ENCODE measurements at places on chromosomes 3 and 15. TPM values are rescaled to one million over a fixed set of nuclear protein-coding genes. Genes with fewer than 3 reads are reported as not detected.

Gene MEGF11
- total RNA-seq: 1.5 TPM

DNA sequence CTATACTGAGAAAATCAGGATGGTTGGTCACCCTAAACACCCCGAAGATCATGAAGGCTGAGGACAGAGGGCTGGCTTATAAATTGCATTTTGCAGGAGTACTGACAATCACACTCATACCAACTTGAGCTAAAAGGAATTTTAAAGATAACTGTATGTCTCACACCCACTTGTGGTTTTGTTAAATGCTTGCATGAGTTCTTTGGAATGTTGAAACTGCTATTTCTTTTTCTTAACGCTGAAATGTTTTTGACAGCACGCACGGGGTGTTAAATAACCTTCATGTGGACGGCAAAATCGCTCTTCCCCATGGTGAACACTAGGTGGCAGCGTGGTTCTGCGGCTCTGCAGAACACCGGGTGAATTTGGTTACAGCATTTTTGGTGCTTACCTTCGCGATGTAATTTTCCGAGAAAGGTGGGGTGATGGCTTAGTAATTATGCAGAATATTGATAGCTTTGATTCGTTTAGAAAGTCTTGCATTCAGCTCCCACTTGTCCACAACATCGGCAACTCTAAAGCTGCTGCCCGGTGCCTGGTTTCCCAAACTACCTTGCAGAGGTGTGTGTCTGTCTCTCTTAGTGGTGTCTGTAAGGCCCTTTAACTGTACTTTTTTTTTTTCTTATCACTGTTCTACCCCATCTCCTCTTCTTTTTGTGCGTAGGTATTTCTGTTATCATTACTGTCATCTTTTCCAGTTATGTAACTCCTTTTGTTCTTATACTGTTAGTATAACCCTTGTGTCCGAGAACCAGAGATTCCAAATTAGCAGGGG is 51.7 kb downstream of the ARNT2 start:
- no peak overlapping the region for H3K4me3 ChIP-seq
- no peaks in the 10 kb centered on the region for H3K36me3 ChIP-seq
- peak; percentile 78 for DNase-seq
- H3K27ac ChIP-seq: no peak overlapping the region

GRCh38 chr15:64524778-64525177 is 64.4 kb downstream of the ZNF609 start:
- DNase-seq: no peak
- H3K4me3 ChIP-seq: no peak overlapping the region
- H3K27ac ChIP-seq: no peak overlapping the region
- no peaks in the 10 kb centered on the region for H3K27me3 ChIP-seq

DNA sequence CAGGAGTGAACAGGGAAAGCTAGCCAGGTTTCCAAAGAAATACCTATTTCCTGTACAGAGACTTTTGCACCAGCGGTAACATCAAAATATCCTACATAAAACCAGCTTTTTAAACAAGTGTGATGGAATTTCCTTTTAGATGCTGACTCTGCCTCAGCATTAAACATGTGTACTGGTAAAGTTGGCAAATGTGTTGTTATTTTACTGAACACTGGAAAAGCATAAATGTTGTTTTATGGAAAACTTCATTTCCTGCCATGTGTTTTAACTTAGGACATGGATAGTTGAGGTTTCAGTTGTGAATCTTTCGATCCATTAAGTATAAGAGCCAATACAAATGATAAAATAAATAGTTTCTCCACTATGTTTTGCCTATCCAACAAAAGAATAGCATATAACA is 15.7 kb downstream of the OXNAD1 start:
- H3K4me1 ChIP-seq: no peaks in the 10 kb centered on the region
- DNase-seq: no peak
- H3K27ac ChIP-seq: no peak overlapping the region

DNA sequence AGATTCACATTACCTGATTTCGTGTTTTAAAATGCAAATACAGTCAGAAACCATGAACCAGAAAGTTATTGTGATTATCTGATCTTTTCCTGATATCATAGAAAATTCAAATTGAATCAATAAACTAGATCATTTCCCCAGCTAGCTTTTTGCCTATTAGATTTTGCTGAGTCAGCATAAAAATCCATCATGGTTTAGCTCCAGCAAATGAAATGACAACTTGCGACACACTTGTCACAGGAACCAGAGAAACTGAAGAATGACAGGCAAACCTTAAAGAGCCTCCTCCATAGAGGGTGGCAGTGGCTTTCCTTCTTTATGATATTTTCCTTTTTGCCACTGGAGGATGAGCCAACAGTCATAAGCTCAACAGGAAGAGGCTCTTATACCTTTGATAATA is 30.6 kb upstream of the TMEM108 start:
- H3K36me3 ChIP-seq: no peaks in the 10 kb centered on the region
- no peaks in the 10 kb centered on the region for H3K4me1 ChIP-seq
- H3K4me3 ChIP-seq: no peak overlapping the region
- no peak overlapping the region for H3K27ac ChIP-seq
- H3K27me3 ChIP-seq: no peaks in the 10 kb centered on the region

Gene SENP8
- 13.5 TPM for total RNA-seq

DNA sequence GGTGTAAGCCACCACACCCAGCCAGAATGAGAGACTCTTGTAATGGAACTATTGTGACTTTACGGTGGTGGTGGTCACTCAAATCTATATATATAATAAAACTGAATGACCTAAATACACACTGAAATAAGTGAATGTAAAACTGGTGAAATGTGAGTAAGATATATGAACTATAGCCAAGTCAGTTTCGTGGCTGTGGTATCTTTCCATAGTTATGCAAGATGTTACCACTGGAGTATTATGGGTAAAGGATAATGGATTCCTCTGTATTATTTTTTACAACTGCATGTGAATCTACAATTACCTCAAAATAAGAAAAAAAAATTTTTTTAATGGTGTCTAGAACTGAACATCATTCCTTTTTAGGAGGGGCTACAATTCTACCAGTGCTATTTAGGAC is 21.9 kb downstream of the PIK3CB start:
- H3K27me3 ChIP-seq: no peaks in the 10 kb centered on the region
- H3K4me1 ChIP-seq: no peaks in the 10 kb centered on the region
- no peak overlapping the region for H3K27ac ChIP-seq

DNA sequence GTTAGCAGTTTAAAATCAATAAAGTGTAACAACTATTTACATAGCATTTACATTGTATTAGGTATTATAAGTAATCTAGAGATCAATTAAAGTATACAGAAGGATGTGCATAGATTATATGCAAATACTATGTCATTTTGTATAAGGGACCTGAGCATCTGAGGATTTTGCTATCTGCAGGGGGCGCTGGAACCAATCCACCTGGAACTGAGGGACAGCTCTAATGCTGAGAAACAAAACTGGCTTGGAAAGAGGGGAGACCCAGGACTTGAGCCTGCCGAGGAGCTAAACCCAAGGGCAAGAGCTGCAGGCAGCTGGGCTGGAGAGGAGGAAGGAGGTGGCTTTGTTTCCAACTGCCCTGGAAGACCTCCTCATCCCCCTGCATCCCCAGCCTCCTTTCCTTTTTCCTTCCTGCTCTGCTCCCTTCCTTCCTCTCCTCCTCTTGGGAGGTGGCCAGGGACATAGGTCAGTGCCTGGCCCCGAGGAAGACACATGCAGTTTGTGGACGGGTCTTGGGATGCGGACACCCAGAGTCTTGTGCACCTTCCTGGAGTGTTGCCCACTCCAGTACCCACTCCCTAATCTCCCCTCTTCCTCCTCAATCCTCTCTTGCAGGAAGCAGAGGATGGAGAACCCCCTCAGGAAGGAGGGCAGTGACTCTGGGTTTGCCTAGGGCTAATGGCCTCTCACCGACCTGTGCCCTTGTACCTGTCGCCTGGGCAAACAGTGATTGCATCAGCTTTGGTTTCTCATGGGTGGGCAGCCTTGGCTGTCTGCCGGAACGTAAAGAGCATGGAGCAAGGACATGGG is 825 bp upstream of the RTP3 start:
- H3K4me1 ChIP-seq: no peaks in the 10 kb centered on the region
- H3K4me3 ChIP-seq: no peak overlapping the region
- DNase-seq: peak; percentile 38
- H3K27me3 ChIP-seq: no peaks in the 10 kb centered on the region

Gene GOLGA8A
- total RNA-seq: 79.7 TPM

Gene GRIP2
- total RNA-seq: 0.25 TPM

GRCh38 chr15:87489902-87490665 is 766.5 kb downstream of the NTRK3 start:
- H3K27me3 ChIP-seq: no peaks in the 10 kb centered on the region
- DNase-seq: peak; percentile 13
- H3K27ac ChIP-seq: no peak overlapping the region
- H3K36me3 ChIP-seq: no peaks in the 10 kb centered on the region

DNA sequence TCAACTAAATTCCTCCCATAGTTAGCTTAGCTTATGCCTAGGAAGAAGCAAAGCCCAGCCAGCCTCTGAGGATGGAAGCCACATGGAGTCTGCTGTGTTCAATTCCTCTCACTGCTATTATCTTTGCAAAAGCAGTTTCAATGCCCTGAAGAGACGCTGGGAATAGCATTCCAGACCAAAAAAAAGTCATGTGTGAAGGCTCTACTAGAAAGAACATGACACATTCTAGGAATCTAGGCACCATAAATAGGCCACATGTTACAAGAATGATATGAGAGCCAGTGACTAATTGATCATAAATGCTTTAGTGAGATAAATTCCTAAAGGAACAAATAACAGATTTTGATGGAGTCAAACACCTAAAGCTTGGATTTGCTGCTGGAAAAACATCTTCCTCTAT is 800.8 kb downstream of the TUSC7 start:
- no peak overlapping the region for H3K27ac ChIP-seq
- H3K36me3 ChIP-seq: no peaks in the 10 kb centered on the region
- H3K4me1 ChIP-seq: peaks cover 4% of the 10 kb centered on the region
- no peaks in the 10 kb centered on the region for H3K27me3 ChIP-seq
- H3K4me3 ChIP-seq: no peak overlapping the region
- DNase-seq: no peak

GRCh38 chr3:38616111-38616510 is 33.4 kb downstream of the SCN5A start:
- no peaks in the 10 kb centered on the region for H3K4me1 ChIP-seq
- no peaks in the 10 kb centered on the region for H3K27me3 ChIP-seq
- H3K4me3 ChIP-seq: no peak overlapping the region
- DNase-seq: no peak
- no peaks in the 10 kb centered on the region for H3K36me3 ChIP-seq

GRCh38 chr3:12139111-12139511 is 19.6 kb downstream of the TIMP4 start:
- no peak overlapping the region for H3K4me3 ChIP-seq
- peak; percentile 71 for DNase-seq
- no peaks in the 10 kb centered on the region for H3K27me3 ChIP-seq
- peaks cover 11% of the 10 kb centered on the region for H3K4me1 ChIP-seq

GRCh38 chr15:91302588-91303439 is 202.8 kb downstream of the SV2B start:
- DNase-seq: peak; percentile 87
- peaks cover 14% of the 10 kb centered on the region for H3K27me3 ChIP-seq
- no peak overlapping the region for H3K27ac ChIP-seq
- H3K36me3 ChIP-seq: no peaks in the 10 kb centered on the region

Gene TRAIP
- 32.2 TPM for total RNA-seq

GRCh38 chr3:184766555-184767261 is 45.3 kb upstream of the VPS8 start:
- no peak for DNase-seq
- H3K27ac ChIP-seq: no peak overlapping the region

DNA sequence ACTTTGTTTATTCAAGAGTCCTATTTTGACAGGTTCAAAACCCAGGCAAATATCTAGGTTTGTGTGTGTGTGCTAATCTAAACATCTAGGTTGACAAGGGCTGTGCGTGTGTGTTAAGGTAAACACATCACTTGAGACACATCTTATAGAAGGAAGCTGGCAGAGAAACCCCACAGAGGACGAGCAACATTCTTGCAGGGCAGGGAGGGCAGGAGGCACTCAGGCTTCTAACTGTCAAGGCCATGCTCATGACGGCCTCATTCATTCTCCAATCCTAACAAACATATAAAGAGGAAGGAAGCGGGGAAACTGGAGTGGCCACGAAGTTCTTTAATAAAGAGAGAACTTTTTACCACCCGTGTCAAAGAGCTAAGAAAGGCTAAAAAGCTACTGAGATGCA is 43.4 kb downstream of the SLCO2A1 start:
- no peaks in the 10 kb centered on the region for H3K36me3 ChIP-seq
- H3K4me3 ChIP-seq: no peak overlapping the region
- H3K27me3 ChIP-seq: no peaks in the 10 kb centered on the region
- peaks cover 11% of the 10 kb centered on the region for H3K4me1 ChIP-seq
- H3K27ac ChIP-seq: no peak overlapping the region
- DNase-seq: no peak

GRCh38 chr15:70069716-70070115 is 28.0 kb downstream of the TLE3 start:
- H3K4me1 ChIP-seq: peaks cover 18% of the 10 kb centered on the region
- no peaks in the 10 kb centered on the region for H3K36me3 ChIP-seq
- no peaks in the 10 kb centered on the region for H3K27me3 ChIP-seq
- no peak for DNase-seq
- H3K27ac ChIP-seq: no peak overlapping the region

DNA sequence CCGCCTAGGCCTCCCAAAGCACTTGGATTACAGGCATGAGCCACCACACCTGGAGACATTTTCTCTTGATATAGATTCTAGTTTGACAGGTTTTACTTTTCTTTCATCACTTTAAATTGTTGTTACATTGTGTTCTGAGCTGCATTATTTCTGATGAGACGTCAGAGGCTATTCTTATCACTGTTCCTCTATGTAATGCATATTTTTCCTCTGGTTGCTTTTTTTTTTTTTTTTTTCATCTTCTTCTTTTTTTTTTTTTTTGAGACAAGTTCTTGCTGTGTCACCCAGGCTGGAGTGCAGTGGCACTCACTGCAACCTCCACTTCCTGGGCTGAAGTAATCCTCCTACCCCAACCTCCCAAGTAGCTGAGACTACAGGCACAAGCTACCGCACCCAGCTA is 41.2 kb downstream of the TRA2B start:
- no peak for DNase-seq
- H3K4me3 ChIP-seq: no peak overlapping the region
- no peaks in the 10 kb centered on the region for H3K27me3 ChIP-seq

DNA sequence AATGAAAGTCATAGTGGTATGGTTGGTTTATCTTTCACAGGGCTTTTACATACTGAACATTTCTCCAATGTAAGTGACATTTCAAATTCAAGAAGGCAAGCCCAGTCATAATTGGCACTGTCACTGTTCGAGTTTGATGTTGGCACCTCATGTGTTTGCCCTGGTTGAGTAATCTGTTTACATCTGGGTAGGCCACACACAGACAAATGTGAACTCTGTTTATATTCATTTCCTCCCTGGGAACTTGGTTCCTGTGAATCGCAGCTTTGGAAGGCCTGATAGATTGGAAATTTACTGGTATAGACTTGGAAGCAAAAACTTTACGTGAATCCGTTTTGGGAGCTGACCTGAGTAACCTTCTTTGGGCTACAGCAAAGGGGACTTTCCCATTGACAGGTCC is 395.2 kb upstream of the AZI2 start:
- no peaks in the 10 kb centered on the region for H3K4me1 ChIP-seq
- no peak for DNase-seq
- H3K36me3 ChIP-seq: no peaks in the 10 kb centered on the region
- H3K27ac ChIP-seq: no peak overlapping the region
- H3K27me3 ChIP-seq: no peaks in the 10 kb centered on the region
- H3K4me3 ChIP-seq: no peak overlapping the region

GRCh38 chr3:30688776-30689641 is 82.6 kb downstream of the TGFBR2 start:
- H3K36me3 ChIP-seq: no peaks in the 10 kb centered on the region
- H3K4me1 ChIP-seq: peaks cover 3% of the 10 kb centered on the region
- H3K4me3 ChIP-seq: no peak overlapping the region

Gene SAMD7
- total RNA-seq: not detected

Gene GABRG3
- 1.7 TPM for total RNA-seq

- DNase-seq: no peak
- H3K27ac ChIP-seq: no peak overlapping the region
- no peaks in the 10 kb centered on the region for H3K27me3 ChIP-seq
- H3K36me3 ChIP-seq: no peaks in the 10 kb centered on the region
- no peak overlapping the region for H3K4me3 ChIP-seq
These were observed 2.2 kb upstream of the CD86 start for GRCh38 chr3:122052968-122053367.
